ENCODE measurements at places on chromosomes 5 and 9. TPM values are rescaled to one million over a fixed set of nuclear protein-coding genes. Genes with fewer than 3 reads are reported as not detected.

Gene SLC6A7
- not detected for total RNA-seq

Gene TMEM232
- total RNA-seq, result 0.86 TPM

Gene PCDHA11
- not detected for total RNA-seq

Gene CD14
- not detected for total RNA-seq

Gene TMEM203
- 44.9 TPM for total RNA-seq

Gene UBQLN1
- 109 TPM for total RNA-seq

Gene SNAPC4
- total RNA-seq, result 15.0 TPM

Gene RPP25L
- 23.9 TPM for total RNA-seq

Gene GHR
- 0.17 TPM for total RNA-seq

Gene HSD17B4
- total RNA-seq, result 142 TPM

DNA sequence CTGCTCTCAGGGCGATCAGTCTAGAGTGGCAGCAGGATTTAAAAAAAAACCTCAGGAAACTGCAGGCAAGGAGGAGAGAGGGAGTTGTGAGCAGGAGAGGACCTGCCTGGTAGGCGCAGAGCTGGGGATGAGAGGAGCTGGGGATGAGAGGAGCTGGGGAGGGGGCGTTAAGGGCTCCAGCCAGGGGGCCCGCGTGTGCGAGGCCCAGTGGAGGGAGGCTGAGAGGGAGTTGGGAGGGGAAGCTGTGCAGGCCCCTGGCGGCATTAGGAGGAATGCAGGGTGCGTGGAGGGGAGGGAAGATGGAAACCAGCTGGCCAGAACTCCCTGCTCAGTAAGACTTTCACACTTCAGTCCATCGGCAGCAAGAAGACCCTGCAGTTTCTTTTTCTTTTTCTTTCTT, 45.2 kb upstream of the HMCN2 start:
- no peak for DNase-seq

DNA sequence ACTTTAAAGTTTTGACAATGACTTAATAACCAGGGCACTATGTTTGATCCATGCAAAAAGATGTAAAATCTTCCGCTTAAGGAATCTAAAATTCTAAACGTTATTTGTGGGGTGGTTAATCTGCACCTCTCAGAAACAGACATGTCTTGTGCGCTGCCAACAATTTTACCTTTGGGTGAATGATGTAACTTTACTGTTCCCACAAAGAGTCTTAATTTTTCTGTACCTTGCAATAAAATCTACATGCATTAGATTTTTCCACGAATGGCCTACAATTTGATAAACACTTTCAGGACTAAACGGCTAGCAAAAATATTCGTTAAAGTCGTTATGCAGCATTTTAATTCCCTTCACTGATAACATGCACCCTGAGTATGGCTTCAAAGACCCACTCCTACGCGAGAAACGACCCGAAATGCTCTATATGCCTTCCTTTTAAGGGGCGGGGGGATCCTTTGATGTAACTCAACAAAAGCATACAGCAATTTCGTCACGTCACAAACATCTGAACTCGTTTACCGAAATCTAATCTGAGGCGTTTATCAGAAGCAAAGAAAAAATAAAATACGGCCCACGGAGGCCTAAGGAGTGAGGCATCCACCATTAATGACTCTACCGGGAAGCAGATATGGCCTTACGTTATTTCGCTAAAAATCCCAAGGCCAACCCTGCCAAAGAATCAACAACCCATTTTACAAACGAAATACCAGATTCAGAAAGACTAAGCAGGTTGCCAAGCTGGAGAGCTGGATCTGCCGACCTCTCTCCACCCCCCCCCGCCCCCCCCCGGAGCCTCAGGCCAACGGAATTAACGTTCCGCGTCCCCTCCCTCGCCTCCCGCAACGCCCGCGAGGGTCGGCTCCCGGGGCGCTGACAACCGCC, 621 bp downstream of the AK6 start:
- DNase-seq, result no peak

- DNase-seq, result no peak
Measured at GRCh38 chr5:14400085-14400484, 181.5 kb upstream of the OTULINL start.

DNA sequence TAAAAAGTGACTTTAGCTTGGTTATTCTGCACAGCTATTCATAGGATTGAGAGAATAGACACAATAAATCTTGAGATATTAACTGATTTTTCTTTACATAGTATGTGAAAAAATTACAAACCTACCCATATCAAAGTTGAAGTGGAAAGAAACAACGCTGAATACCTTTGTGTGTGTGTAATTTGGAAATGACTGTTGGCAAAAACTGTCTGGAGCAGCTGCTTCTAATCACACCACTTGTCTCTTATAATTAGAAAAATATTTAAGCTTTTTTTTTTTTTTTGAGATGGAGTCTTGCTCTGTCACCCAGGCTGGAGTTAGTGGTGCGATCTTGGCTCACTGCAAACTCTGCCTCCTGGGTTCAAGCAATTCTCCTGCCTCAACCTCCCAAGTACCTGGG, 110.8 kb upstream of the POC5 start:
- no peak for DNase-seq

DNA sequence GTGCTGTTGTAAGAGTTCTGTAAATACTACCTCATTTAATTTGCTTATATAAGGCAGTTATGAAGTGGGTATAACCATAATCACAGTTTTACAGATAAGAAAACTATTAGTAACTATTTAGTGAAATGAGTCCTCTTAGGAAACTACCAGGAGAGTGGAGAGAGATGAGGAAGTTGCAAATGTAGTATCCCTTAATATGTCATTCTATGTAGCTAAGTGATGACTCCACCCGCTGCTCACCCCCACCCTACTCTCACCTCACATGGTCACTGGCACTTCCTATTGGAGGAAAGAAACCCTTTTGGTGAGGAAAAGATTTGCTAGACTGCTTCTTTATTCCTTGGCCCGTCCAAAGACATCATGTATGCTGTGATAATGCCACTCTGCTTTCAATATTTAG, 241.8 kb upstream of the SLC24A2 start:
- no peak for DNase-seq

DNA sequence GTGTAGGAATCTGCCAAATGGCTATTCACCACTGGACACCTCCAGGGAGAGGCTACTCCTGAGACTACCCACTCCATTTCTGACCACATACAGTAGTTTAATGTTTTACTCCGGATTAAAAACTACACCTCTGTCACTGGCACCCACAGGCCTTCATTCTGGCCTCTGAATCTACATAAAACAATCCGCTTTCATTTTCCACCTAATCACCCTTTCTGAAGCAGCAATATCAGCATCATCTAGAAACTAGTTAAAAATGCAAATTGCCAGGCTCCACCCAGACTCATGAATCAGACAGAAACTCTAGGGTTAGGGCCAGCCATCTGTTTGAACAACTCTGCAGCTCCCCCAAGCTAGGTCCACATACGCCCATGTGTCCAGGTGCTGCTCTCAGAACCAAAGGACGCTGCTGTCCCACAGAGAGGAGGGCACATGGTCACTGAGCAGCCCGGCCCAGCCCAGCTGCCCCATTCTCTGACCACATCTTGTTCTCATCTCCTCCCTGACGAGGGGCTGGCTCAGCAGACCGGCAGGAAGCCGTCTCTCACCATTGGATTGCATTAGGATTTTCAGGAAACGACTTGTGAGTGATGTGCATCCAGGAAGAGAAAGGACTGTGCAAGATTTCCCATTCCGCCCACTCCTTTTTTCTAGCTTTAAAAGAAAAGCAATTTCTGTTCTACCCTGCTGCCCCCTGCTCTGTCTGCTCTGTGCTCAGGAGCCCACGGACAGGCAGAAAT, 34.7 kb downstream of the ADAM19 start:
- no peak for DNase-seq

DNA sequence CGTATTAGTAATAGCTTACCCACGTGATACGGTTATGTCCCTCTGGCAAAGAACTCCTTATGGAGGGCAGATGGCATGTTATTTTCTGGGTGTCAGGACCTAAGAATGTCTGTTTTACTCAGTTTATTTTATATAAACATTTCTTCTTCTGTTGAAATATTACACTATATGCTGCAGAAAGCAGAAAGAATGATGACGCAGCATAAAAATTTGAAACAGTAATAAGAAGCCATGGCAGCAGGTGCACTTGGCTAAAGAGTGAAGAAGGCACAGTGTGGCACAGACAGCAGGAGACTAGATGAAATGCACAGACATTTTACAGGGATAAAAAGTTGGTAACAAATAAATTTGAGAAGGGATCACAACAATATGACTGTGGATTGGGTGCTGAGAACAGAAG, 46.3 kb upstream of the CDH10 start:
- DNase-seq, result no peak

DNA sequence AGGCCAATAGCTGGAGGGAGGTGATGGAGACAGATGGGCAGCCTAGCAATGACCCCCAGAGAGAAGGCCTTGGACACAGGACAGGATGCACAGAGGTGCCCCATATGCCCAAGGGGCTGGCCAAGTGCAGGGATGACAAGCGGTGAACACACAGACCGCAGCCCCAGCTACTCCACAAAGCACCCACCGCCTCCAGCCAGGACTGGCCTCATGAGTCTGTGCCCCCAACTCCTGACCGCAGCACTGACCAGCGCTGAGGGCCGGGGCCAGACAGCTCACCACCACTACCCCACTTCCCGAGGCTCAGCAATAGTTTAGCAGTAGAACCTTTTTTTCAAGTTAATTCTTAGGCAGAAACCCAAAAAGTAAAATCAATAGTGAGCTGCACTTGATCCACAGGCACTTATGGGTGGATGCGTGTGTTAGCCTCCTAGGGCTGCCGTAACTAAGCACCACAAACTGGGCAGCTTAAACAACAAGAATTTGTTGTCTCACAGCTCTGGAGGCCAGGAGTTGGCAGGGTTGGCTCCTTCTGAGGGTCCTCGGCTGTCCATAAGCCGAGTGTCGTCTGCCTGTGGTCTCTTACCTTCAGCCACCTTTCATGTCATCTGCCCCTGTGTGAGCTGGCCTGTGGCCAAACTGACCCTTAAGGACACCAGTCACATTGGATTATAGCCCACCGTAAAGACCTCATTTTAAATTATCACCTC, 14.1 kb downstream of the ROR2 start:
- DNase-seq, result no peak

- DNase-seq, result no peak
Measured at GRCh38 chr5:54692631-54693030, 175.1 kb downstream of the SNX18 start.

- DNase-seq, result no peak
Measured at GRCh38 chr9:121815546-121816448, 164.4 kb downstream of the DAB2IP start.

DNA sequence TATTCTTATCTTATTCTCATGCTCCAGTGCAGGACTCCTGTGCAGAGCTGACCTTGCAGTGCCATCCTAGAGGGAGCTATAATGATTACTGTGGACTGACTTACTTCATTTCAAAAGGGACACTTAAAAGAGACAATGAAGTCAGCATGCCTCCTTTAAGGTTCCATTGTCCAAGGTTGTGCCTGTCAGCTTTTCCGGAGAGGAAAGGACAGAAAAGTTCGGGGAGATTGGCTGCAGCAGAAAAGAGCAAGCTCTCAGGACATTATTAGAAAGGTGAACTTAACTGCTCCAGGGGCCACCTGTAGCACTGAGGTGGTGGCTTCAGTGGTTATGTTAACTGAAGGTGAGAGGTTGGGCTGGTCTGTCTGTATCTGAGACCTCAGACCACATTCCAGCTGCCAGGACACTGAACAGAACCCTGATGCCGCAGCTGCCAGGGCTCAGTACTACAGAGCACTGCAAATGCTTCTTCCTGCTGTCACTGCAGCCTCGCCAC, 112.9 kb downstream of the ST8SIA4 start:
- no peak for DNase-seq

- no peak for DNase-seq
Measured at GRCh38 chr9:116466271-116467235, 220.6 kb upstream of the TRIM32 start.

DNA sequence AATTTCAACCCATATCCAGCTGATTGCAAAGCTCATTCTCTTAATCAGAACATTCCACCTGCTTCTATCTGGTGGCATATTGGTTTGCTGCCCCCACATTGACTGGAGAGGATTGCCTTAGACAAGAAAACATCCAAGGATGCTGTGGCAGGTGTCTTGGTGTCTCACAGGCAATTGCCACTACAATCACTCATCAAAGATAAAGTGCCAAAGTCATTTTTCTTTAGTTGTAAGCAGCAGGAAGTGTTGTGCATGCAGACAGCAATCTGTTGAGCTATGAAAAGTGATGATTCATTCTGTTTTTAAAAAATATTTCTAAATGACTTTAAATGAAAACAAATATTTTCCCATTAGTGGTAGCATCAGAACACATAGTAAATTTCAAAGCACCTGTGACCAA, 53.9 kb downstream of the CDH6 start:
- DNase-seq, result no peak

- DNase-seq, result no peak
Measured at GRCh38 chr9:115983366-115983765, 170.2 kb upstream of the PAPPA start.

- DNase-seq, result no peak
Measured at GRCh38 chr9:89659473-89659872, 54.7 kb downstream of the GADD45G start.

GRCh38 chr9:72592502-72593403, 71.3 kb downstream of the TMC1 start:
- DNase-seq, result no peak

DNA sequence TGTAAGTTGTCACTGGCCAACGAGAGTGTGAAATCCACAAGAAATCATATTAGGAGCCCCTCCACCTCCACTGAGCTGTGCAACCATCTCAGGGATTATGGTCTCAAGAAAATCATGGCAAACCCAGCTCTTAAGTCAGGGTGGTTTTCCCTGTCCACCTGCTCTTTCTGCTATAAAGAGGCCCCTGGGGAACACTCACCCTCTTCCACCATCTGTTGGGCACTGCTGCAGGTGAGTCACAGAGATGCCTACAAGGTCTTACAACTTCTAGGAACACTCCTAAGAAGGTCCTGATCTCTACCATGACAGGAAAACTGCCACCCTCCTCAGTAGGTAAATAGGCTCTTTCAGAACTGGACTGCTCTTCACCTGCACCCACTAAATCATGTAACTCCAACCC, 61.8 kb downstream of the DRD1 start:
- no peak for DNase-seq

- no peak for DNase-seq
Measured at GRCh38 chr5:157971571-157972216, 112.7 kb upstream of the CLINT1 start.

GRCh38 chr9:137956688-137957385, 79.3 kb downstream of the CACNA1B start:
- DNase-seq, result no peak

- DNase-seq, result no peak
Measured at GRCh38 chr5:140202078-140202477, 27.1 kb downstream of the CYSTM1 start.

DNA sequence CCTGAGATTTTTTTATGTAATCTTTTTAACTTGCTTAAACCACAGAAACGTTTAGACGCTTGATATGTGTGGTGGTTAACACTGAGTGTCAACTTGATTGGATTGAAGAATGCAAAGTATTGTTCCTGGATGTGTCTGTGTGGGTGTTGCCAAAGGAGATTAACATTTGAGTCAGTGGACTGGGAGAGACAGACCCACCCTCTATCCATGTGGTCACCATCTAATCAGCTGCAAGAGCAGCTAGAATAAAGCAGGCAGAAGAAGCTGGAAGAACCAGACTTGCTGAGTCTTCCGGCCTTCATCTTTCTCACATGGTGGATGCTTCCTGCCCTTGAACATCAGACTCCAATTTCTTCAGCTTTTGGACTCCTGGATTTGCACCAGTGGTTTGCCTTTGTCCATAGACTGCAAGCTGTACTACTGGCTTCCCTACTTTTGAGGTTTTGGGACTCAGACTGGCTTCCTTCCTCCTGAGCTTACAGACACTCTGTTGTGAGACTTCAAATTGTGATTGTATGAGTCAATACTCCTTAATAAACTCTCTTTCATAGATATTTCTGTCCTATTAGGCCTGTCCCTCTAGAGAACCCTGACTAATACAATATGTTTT, 816.0 kb upstream of the CDH9 start:
- no peak for DNase-seq
